Vagina (tissue), 2 donors: ENCODE measurements at places on chromosomes 11 and 22.

- no peak overlapping the region for H3K4me3 ChIP-seq
- no peaks in the 10 kb centered on the region for H3K27me3 ChIP-seq
- H3K36me3 ChIP-seq, result peaks cover 9% of the 10 kb centered on the region
- H3K4me1 ChIP-seq, result no peaks in the 10 kb centered on the region
These were observed 100.8 kb downstream of the ALX4 start for GRCh38 chr11:44208976-44209603.

DNA sequence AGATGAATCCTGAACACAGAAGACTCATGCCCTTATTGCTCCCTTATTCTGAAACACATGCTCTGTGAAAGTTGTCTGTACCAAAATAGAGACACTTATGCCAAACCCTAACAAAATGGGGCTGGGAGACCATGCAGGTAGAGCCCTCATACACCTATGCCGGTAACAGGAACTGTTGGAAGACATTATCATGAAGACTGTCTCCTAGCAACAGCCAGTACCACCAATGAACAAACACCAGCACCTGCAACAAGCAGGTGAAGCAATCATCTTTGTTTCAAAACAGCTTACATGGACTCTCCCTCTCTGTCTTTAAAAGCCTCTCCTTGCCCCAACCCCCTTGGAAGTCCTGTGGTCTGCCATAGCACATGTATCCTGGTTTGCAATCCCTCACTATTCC lies 17.2 kb downstream of the SLC5A4 start:
- DNase-seq, result no peak
- no peak overlapping the region for H3K27ac ChIP-seq
- no peaks in the 10 kb centered on the region for H3K36me3 ChIP-seq
- H3K4me3 ChIP-seq, result no peak overlapping the region
- no peaks in the 10 kb centered on the region for H3K4me1 ChIP-seq

DNA sequence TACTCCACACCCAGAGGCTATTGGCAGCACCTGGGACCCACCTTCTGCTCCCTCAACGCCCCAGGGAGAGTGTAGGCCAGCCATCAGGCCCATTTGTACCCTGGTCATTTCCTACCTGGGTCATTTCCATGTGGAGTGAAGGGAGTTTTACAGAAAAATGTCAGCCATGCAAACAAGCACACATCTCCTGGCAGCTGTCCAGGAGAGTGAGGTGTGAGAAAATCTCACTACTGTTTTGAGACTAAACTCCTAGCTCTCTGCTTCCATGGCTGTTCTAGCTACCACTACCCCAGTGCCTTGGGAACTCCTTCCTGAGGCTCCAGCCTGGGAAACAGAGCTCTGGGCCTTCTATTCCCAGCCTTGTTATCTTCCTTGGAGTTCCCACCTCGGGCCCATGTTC lies 2.8 kb upstream of the TMPRSS13 start:
- no peaks in the 10 kb centered on the region for H3K27me3 ChIP-seq
- no peak for DNase-seq

DNA sequence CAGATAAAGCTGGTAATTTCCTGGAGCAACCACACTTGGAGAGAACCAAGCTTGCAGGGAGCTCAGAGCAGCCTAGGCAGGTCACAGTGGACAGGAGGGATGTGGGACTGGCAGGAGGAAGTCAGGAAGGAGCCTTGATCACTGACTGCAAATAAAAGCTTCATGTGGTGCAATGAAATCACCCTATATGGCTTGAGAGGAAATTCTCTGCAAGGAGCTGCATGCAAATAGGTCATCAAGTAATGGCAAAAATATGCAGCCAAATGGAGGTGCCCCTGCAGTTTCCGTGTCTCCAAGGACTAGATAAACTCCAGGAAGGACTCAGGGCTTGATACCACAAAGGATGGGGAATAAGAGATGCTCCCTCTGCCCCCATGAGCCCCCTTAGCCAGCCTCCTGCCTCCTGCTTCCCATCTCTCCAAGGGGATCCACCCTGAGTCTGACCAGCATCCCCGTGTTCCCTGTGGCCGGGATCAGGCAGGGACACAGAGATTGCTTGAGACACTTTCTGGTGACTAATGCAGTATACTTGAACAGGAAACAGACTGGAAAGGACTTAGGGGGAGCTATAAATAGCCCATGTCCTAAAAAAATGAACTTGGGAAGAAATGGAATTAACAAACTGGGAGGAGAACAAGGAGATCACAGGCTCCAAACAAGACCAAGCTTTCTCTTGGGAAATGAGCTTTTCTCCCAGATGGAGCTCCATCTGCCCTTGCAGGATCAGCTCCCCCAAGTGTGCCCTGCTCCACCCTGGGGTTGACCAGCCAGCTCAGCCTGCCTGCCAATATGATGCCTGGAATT lies 23.9 kb upstream of the MICAL2 start:
- H3K4me3 ChIP-seq, result no peak overlapping the region
- H3K27me3 ChIP-seq, result no peaks in the 10 kb centered on the region
- DNase-seq, result no peak
- peaks cover 52% of the 10 kb centered on the region for H3K4me1 ChIP-seq

DNA sequence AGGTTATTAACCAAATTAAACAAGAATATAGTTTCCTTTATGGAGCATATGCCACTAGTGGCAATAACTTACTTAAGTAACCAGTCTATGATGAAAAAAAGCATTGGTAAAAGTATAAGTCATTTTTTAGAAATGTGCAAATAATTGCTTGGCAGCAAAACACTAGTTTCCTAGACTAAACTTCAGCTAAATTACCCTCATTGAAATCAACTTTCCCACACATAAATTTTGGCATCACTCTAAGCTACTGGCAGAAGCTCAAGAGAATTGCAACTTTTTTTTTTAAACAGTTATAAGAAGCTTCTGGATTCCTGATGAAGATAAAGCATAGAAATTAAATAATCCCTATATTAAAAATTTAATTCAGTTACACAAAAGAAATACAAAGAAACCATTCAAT lies 12.5 kb downstream of the CCDC34 start:
- H3K27me3 ChIP-seq, result no peaks in the 10 kb centered on the region
- H3K27ac ChIP-seq, result no peak overlapping the region
- no peaks in the 10 kb centered on the region for H3K4me1 ChIP-seq
- no peaks in the 10 kb centered on the region for H3K36me3 ChIP-seq
- DNase-seq, result no peak
- no peak overlapping the region for H3K4me3 ChIP-seq
